ENCODE measurements at places on chromosomes 2 and 18.

DNA sequence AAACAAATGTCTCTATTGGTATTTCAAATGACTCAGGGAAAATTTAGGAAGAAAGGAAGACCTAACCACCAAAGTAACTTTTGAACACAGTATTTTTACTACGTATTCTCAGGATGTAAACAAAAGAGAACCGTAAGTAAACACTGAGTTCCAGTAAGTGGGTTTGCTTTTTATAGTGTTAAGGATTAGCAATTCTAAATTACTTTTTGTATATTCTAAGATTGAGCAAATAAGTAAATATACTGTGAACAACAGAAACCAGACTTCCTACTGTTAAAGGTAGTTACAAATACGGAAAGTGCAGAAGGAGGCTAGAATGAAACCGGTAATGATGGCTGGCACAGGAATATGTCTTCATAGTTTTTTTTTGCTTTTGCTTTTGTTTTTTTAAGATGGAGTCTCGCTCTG, 31.5 kb downstream of the SESTD1 start:
- DNase-seq: no peak

GRCh38 chr18:48109961-48110493, 179.6 kb upstream of the SMAD2 start:
- DNase-seq: no peak

- no peak for DNase-seq
Observed at GRCh38 chr2:228731517-228731916, 539.6 kb downstream of the PID1 start.

DNA sequence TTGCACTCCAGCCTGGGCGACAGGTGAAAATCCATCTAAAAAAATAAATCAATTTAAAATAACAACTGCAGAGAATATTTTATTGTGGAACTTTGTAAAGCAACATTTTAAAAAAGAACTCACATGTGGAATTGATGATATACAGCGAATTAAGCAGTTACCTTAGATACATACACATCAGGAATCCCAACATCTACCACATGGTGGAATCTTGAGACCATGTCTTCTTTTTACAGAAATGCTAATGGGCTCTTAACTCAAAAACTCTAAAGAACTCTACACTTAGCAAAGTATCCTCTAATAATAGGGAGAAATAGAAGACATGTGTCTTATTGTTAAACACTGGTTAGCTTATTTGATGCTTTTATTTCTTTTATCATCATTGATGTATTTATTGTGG, 373.6 kb downstream of the CDH7 start:
- DNase-seq: no peak

- DNase-seq: no peak
Observed at GRCh38 chr2:104448661-104449440, 405.1 kb upstream of the POU3F3 start.

- DNase-seq: no peak
Observed at GRCh38 chr2:163613266-163613731, 122.5 kb downstream of the FIGN start.

GRCh38 chr2:59756150-59756549, 797.3 kb downstream of the BCL11A start:
- no peak for DNase-seq

- DNase-seq: no peak
Observed at GRCh38 chr2:13682540-13683272, 949.8 kb upstream of the LRATD1 start.

DNA sequence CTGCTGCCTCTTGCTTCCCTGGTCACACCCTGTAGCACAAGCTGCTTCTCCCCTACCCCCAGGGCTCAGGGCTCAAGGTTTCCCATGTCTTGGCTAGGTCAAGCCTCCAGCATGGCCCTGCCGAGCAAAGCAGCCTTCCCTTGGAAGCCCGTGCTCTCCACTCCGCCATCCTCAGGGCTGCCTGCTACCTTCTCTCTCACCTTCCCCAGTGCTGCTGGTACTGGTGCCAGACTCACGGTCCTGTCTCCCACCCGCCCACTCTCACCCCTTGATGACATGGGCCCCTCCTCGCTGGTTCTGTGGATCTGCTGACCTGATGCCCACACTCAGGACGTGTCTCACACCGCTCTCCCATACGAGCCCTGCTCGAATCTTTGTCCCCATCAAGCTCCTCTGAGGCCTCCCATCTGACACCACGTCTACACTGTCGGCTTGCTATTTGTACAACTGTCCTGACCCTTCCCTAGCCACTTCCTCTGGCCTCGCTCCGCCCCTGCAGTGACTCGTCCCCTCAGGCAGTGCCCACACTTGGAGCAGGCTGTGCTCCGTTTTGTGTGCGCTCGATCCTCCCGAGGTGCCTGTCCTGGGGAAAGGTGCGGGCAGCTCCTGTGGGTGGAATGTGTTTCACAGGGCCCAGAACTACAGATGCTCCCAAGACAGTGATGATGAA, 49.9 kb downstream of the ZAP70 start:
- no peak for DNase-seq

DNA sequence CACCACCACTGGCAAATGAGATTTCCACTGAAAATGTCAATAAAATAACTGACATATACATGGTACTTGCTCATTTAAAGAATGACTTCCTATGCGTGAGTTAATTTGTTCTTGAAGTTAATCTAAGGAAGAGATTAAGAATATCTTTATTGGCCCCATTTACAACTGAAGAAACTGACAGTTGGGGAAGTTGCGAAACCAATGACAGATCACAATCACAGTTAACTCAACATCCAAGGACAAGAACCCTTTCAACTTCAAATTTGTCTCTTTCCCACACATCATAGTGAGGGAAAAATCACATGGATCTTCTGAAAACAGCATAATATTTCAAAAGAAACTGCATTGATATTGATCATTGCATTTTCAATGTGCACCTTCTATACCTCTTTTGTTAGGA, 565.4 kb downstream of the IRS1 start:
- DNase-seq: no peak

Measured in activated naive CD8-positive, alpha-beta T cell treated with anti-CD3 and anti-CD28 coated beads, Interleukin-2, amount 50 U/mL, for 24 hours (primary cell).